ENCODE measurements at places on chromosomes 7 and 10. TPM values are rescaled to one million over a fixed set of nuclear protein-coding genes. Genes with fewer than 3 reads are reported as not detected.

- no peaks in the 10 kb centered on the region for H3K36me3 ChIP-seq
- no peak overlapping the region for H3K27ac ChIP-seq
- H3K4me3 ChIP-seq = no peak overlapping the region
- no peaks in the 10 kb centered on the region for H3K4me1 ChIP-seq
- no peaks in the 10 kb centered on the region for H3K27me3 ChIP-seq
- DNase-seq = no peak
These were observed 258.8 kb upstream of the TEX47 start for GRCh38 chr7:89054361-89054760.

DNA sequence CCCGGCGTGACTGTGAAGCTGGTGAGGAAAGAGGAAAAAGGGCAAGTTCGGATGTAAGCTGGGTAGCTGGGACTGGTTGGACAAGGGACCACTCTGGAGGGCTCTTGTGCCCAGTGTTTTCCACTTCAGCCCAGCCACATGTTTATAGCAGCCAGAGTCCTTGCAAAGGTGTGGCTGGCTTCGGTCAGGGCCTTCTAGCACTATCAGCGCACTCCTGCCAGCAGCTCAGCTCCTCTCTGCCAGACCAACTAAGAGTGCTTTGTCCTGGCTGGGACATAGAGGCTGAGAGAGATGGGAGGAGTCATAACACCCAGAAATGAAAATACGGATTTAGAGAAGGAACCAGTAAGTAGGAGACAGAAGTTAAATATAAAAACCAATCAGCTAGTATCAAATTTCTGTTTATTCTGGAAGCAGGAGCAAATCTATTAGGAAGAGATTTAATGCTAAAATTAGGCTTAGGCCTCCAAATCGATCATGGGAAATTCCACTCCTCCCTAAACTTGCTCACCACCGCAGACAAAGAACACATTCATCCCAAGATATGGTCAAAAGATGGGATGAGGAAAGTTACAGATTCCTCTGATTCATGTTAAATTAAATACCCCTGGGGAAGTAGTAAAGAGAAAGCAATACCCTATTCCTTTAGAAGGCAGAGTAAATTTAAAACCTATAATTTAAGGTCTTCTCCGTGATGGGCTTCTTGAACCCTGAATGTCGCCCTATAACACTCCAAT is 135.0 kb downstream of the RALA start:
- DNase-seq = no peak
- no peak overlapping the region for H3K27ac ChIP-seq
- no peaks in the 10 kb centered on the region for H3K27me3 ChIP-seq
- no peak overlapping the region for H3K4me3 ChIP-seq
- peaks cover 5% of the 10 kb centered on the region for H3K4me1 ChIP-seq

GRCh38 chr7:143381427-143382125 is 431 bp downstream of the ZYX start:
- H3K4me3 ChIP-seq = peak overlapping the region; percentile 48
- peaks cover 3% of the 10 kb centered on the region for H3K27me3 ChIP-seq
- no peaks in the 10 kb centered on the region for H3K36me3 ChIP-seq
- DNase-seq = no peak
- H3K27ac ChIP-seq = no peak overlapping the region

Gene HGF
- polyA plus RNA-seq = not detected

Gene CROT
- 7.5 TPM for polyA plus RNA-seq

Gene SNX10
- 54.3 TPM for polyA plus RNA-seq

Data from immature natural killer cell (primary cell).